ENCODE measurements at places on chromosomes 5 and 9.

GRCh38 chr5:171462928-171463861, 43.7 kb downstream of the FGF18 start:
- no peak for DNase-seq

DNA sequence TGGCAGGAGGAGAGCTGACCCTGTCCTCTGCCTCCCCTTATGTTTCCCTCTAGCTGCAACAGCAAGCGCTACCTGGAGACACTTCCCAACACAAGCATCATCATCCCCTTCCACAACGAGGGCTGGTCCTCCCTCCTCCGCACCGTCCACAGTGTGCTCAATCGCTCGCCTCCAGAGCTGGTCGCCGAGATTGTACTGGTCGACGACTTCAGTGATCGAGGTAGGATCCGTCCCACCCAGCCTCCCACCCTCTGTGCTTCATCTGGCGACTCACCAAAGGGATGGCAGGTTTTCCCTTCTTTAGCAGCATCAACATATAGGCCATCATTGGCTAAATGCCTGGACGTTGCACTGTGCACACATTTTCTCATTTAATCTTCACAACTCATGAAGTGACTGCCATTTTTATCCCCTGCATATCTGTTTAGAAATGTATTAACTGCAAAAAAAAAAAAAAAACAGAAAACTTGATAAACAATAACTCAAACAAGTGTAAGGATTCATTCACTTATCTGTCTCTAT, 116.2 kb upstream of the SAP30L start:
- DNase-seq = no peak

GRCh38 chr5:39207345-39208045, 11.9 kb downstream of the FYB1 start:
- DNase-seq = no peak

GRCh38 chr5:16459451-16459850, 6.1 kb downstream of the ZNF622 start:
- DNase-seq = no peak

DNA sequence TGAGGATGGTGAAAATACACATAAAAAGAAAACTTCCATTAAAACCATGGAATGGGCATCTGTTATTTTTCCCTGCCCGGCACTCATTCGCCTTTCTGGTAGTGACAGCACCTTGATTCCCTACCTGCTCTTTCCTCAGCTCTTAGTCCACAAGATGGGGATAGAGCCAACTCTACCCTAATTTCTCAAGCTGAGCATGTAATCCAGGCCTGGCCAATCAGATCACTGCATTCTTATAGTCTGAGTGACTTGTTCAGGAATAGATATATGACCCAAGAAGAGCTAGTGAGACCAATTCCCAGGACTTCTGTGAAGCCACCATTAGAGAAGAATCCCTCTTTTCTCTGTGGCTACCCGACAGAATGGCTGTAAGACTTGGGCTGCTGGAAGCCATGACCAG, 58.1 kb downstream of the TSSK1B start:
- no peak for DNase-seq

- no peak for DNase-seq
Measured at GRCh38 chr5:109693535-109694400, 4.0 kb downstream of the MAN2A1 start.

GRCh38 chr9:7509576-7510145, 289.9 kb downstream of the DMAC1 start:
- DNase-seq = no peak

DNA sequence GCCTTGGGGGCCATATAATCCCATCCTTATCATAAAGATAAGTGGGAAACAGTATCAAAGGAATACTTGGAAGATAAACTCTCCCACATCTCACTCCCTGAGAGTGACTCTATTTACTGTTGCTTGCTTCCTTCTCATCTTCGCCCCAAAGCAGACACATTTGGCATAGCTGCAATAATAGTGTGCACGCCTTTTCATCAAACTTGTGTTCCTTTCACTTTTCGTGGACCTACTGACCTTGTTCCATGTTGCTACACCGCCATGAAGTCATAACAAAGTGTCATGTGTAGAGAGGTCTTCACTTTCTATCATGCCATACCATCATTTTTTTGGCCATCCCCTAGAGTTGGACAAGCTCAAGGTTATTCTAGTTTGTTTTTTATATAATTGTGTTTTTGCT, 200.0 kb upstream of the MSX2 start:
- DNase-seq = no peak

All from stimulated activated CD4-positive, alpha-beta T cell treated with anti-CD3 and anti-CD28 coated beads, Interleukin-1b, Interleukin-23, amount 100 ng/mL, for 1 hour (primary cell).